ENCODE measurements at places on chromosomes 11 and 22.

- no peak for DNase-seq
These were observed 10.0 kb downstream of the VSIG10L2 start for GRCh38 chr11:125955856-125956255.

GRCh38 chr11:65157336-65157735, 12.7 kb upstream of the SPDYC start:
- DNase-seq: no peak

GRCh38 chr11:20912922-20913512, 243.6 kb downstream of the NELL1 start:
- DNase-seq: no peak

DNA sequence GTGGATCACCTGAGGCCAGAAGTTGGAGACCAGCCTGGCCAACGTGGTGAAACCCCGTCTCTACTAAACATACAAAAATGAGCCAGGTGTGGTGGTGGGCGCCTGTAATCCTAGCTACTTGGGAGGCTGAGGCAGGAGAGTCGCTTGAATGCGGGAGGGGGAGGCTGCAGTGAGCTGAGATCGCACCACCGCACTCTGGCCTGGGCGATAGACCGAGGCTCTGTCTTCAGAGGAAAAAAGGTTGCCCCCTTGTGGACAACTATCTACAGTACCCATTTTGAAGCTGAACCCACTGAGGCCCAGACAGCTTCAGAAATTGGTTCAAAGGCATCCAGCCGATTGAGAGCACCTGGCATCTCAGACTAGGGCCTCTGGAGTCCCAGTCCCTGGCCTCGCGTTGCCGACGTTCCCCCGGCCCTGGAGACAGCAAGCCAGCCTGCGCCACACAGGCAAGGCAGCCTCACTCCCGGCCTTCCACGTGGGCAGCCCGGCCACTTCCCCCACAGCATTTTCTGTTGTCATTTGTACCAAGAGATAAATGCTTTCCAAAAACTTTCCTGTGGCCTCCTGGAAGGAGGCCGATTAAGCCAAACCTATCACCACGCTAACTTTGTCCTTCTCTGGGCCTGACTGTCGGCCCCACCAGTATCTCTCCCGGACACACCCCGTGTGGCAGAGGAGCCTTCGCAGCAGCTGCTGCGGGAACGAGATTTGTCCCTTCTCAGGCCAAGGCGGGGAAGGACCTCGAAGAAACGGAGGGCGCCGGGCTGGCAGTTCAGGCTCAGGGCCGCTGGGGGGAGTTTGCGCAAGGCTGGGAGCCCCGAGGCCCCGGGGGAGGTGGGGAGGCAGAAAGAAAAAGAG, 82.8 kb downstream of the FLI1 start:
- peak; percentile 52 for DNase-seq

GRCh38 chr11:66882561-66883015, 25.7 kb downstream of the LRFN4 start:
- no peak for DNase-seq

- DNase-seq: no peak
These were observed 35.3 kb upstream of the SEPTIN5 start for GRCh38 chr22:19678949-19679521.

All from suppressor macrophage treated with lipopolysaccharide for 4 hours (primary cell).